D341Med (cell line): ENCODE measurements at places on chromosomes 2 and 18.

DNA sequence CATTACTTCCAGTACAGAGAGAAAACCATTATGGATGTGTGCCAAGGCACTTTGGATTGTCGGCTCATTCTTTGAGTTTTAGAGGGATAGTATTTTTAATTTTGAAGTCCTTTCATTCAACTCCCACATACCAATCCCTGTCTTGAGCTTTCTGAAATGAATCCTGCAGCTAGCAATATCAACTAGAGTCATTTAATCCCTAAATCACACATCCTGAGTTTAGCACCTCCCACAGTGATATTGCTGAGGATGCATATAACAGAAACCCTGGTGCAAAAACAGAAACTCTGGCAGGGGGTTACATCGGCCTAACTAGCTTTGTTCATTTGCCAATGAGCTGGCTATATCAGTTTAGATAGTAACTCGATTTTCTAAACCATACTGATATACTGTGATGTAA lies 427.3 kb downstream of the LRP1B start:
- DNase-seq, result no peak

GRCh38 chr2:121904656-121905055 lies 149.2 kb downstream of the TSN start:
- DNase-seq, result no peak

GRCh38 chr2:109727929-109728447 lies 66.1 kb upstream of the RGPD5 start:
- no peak for DNase-seq

DNA sequence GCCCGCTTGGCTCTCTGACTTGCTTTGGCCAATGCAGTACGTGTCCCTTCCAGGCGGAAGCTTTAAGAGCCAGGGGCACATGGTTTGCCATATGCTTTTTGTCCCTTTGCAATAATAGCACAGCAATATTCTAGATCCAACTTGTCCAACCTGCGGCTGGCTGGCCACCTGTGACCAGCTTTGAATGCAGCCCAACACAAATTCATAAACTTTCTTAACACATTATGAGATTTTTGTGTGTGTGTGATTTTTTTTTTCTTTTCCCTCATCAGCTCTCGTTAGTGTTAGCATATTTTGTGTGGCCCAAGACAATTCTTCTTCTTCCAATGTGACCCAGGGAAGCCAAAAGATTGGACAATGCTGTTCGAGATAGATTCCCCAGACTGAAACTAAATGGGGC lies 119.3 kb upstream of the SIX3 start:
- no peak for DNase-seq

DNA sequence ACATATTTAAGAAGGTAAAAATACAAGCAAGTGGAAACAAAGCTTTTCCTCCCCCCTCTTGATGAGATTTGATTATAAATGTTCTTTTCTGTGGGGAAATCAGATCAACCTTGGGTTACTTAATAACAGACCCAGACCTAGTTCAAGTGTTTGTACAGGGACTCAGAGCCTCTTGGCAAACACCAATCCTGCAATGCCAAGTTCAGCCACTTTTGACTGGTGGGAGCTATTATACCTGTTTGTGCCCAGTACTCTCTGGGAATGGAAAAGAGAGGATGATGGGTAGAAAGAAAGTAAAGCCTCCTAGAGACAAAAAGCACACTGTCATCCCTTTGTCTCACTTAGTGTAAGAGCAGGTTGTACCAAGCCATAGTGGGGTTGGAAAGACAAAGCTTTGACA lies 63.8 kb upstream of the EPHA4 start:
- no peak for DNase-seq

DNA sequence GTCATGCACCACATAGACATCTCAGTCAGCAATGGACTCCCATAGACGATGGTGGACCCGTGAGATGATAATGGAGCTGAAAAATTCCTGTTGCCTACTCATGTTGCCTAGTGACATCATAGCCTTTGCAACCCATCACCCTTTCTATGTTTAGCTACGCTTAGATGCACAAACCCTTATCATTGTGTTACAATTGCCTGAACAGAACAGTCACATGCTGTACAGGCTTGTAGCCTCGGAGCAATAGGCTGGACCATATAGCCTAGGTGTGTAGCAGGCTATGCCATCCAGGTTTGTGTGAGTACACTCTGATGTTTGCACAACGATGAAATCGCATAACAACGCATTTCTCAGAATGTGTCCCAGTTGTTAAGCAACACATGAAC lies 221.6 kb downstream of the ALPK2 start:
- no peak for DNase-seq

- DNase-seq, result no peak
These were observed 261.3 kb downstream of the MBD5 start for GRCh38 chr2:148282201-148282600.

DNA sequence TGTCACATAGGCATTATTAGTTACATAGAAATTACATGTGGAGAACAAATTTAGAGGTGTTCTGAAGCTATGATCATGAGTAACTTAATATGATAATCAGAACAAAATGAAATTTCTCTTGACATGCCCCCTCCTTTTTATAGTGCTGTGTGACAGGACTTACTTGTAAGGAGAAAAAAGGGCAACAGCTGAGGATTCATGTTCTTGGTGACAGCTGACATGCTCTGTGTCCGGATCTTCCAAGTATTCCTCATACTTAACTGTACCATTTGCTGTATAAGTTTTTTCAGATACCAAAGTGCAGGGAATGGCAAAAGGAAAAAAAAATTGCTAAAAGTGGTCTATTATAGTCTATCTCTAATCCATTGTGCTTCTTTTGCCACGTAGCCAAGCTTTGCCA lies 3.5 kb upstream of the MYL1 start:
- DNase-seq, result no peak

DNA sequence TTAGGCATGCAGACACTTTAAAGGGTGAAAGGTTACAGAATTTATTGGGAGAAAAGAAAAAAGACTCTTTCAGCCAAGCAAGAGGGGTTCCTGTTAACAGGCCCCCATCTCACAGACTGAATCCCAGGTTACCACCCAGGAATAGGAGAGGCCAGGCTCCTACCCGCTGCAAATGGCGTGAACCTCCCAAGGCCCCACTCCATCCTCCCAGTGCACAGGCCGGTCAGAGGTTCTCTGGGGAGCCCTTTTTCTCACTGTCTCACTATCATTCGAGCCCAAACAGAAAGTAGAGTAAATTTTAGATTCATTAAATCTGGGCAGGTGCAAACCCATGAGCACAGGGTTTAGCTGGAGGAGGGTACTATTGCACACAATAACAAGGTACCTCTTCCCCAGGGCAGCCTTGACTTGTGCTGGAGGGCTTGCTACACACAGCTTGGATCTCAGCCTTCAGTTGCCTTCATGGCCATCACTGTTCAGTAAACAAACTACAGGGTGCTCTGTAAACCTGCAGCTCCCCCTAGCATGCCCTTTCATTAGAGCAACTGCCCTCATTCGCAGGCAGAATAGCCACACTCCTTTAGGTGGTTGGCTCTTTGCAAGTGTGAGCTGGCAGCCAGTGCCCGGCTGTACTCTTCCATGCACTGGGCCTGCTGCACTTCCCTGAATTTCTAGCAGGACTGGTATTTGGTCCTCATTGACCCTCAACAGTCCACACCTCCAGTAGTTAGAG lies 7.3 kb upstream of the PLEK start:
- peak; percentile 67 for DNase-seq

DNA sequence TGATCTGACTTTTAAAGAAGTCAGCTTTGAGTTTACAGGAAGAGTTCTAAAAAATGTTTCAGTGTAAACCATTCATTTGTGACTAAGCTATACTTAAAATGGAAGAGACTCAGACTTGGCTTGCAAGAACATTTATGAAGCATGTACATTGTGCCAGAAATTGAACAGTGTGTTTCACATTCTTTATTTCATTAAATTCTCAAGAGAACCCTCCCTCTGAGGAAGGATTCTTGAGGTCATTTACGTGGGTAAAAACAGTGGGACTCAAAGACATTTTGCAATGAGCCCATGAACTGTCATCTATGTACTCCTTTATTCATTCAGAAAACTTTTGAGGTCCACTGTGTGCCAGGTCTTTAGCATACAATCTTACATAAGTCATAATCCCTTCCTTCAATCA lies 143.6 kb upstream of the ZNF521 start:
- no peak for DNase-seq

DNA sequence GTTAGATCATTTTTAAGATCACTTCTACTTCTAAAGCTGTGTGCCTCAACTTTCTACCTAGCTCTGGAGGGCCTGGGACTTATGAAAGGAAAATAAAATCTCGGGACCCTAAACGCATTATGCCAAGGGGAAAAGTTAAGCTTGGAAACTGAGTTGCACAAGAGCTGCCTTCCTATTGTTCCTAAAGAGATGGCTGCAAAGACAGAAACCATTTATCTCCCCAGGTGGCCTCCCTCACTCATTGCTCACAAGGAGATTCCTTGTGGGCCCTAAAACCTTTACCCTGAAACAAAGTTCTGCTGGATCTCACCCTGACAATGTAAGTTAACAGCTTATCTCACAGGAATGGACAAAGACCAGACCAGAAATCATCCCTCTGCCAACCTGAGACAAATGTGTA lies 26.8 kb downstream of the TUBB6 start:
- no peak for DNase-seq

- no peak for DNase-seq
These were observed 7.7 kb downstream of the CD302 start for GRCh38 chr2:159790323-159790722.

- no peak for DNase-seq
These were observed 44.6 kb downstream of the MRO start for GRCh38 chr18:50775207-50775606.

GRCh38 chr2:198304859-198305258 lies 500.5 kb downstream of the PLCL1 start:
- DNase-seq, result no peak

- DNase-seq, result no peak
These were observed 6.3 kb downstream of the IL1RL2 start for GRCh38 chr2:102193074-102193473.

GRCh38 chr2:158922601-158923000 lies 45.8 kb upstream of the TANC1 start:
- no peak for DNase-seq

- no peak for DNase-seq
These were observed 17.9 kb downstream of the MGAT5 start for GRCh38 chr2:134271758-134272157.

- no peak for DNase-seq
These were observed 17.1 kb upstream of the CNNM3 start for GRCh38 chr2:96798733-96799622.

- no peak for DNase-seq
These were observed 131.5 kb downstream of the SMAD7 start for GRCh38 chr18:48819276-48819675.

DNA sequence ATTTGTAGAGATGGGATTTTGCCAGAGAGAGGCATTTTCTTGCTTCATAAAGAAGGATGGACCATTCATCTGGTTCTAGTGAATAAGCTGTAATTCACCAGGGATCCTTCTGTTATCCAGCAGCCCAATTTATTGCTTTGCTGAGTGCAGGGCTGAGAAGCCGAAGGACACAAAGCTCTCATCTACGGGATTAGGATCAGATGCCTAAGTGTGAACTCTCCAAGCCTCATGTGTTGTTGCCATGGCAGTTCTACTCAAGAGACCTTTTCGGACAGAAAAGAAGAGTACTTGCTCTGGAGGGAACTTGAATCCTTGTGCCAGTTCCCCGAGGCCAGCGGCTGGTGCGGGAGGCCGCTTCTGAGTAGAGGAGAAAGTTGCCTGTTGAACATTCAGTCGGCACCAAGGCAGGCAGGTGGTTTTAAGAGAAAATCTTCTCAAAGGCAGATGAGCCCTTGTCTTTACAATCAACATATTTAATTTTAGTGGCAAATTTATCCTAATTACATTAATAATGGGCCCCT lies 38.4 kb upstream of the MBP start:
- DNase-seq, result no peak

- DNase-seq, result no peak
These were observed 49.1 kb upstream of the CTAGE1 start for GRCh38 chr18:22466608-22467395.

GRCh38 chr2:120318626-120319025 lies 27.3 kb upstream of the INHBB start:
- no peak for DNase-seq

DNA sequence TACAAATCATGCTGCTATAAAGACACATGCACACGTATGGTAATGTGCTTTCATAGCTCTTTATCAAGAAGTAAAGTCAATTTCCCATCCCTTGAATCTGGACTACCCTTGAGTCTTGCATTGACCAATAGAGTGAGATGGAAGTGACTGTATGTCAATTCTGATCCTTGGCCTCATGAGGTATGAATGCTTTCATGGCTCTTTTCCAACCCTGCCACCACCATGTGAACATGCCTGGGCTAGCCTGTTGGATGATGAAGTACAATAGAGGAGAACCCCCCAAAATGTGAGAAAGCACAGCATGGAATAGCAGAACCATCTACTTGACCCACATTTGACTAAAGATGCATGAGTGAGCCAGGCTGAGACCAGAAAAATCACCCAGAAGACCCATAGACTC lies 237.0 kb downstream of the NYAP2 start:
- DNase-seq, result no peak

DNA sequence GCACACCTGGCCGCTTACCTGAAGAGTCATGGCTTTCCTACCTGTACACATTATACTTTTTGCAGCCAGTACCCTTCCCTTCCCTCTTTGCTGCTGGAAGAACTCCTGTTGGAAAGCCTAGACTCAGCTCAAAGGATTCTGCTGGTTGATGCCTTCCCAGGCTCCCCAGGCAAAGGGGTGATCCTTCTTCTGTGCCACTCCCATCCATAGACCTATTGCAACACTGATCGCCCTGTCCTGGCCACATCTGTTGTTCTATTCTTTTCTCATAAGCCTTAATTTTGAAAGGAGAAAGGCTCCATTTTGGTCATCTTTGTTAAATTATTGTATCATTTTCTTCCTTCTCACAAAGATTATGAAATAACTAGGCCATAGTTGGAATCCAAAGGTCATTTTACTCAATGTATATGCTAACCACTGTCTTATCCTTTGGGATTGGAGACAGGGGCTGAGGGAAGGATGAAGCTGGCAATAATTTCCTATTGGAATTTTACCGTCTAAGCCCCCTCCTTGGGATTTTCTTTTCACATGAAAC lies 3.4 kb upstream of the PRKCE start:
- no peak for DNase-seq

DNA sequence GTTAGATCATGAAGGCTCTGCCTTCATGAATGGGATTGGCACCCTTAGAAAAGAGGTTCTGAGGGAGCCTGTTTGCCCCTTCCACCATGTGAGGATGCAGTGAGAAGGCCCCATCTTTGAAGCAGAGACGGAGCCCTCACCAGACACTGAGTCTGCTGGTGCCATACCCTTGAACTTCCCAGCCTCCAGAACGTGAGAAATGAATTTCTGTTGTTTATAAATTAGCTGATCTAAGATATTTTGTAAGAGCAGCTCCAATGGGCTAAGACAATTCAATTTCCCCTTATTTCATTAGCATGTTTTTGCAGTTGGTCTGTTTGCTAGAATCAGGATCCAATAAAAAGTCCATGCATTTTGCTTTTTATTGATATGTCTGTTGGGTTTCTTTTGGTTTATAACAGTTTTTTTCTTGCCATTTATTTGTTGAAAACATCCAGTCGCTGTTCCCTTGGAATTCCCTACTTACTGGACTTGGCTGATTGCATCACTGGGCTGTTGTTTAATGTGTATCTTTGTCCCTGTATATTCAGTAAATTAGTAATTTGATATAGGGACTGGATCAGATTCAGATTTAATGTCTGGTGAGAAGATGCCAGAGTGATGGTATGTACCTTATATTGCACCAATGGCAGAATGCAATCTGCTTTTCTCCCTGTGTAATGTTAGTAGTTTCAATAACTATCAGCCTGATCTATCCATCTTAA lies 24.0 kb upstream of the GREB1 start:
- DNase-seq, result no peak
